Stimulated activated CD4-positive, alpha-beta T cell treated with anti-CD3 and anti-CD28 coated beads, Interleukin-4, amount 100 ng/mL, for 24 hours (primary cell): ENCODE measurements at places on chromosomes 6 and 20.

GRCh38 chr20:48919882-48920526 lies 1.5 kb upstream of the ARFGEF2 start:
- DNase-seq = no peak

GRCh38 chr20:49482621-49483017 lies at the start of gene KCNB1:
Gene KCNB1 (minus strand): TSS chr20:49482668. CDS start chr20:49482480, 188 bp downstream.
- peak; percentile 31 for DNase-seq

DNA sequence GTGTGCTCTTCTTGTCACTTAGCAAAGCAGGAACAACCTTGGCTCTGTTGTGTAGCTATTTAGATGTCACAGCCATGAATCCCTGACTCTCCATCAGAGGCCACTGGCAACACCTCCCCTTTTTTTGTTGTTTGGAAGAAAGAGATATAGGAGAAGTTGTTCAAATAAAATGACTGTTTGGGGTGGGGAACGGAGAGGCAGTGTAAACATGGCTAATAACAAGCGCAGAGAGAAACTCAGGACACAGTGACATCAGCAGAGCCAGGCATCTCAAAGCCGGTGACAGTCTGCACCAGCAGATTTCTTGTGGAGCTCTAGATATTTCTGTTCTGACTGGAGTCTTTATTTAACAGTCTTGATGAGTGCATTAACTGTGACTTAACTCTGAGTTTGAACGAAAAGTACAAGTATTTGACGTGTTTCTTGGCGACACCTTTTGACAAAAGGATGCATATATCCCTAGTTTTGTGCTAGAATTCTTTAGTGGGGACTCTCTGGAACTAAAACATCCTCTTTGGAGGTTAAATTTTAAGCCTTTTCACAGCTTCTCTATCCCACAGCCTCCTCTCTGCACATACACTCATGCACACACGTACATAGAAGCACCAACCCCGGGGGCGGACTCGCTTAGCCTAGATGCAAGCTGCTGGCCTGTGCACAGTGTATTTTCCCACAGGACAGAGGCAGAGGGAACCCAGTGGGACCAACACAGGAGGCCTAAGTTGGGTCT lies 53.8 kb downstream of the ADAT2 start:
- DNase-seq = no peak

- no peak for DNase-seq
These were observed 117.0 kb downstream of the BMP5 start for GRCh38 chr6:55758156-55758937.

DNA sequence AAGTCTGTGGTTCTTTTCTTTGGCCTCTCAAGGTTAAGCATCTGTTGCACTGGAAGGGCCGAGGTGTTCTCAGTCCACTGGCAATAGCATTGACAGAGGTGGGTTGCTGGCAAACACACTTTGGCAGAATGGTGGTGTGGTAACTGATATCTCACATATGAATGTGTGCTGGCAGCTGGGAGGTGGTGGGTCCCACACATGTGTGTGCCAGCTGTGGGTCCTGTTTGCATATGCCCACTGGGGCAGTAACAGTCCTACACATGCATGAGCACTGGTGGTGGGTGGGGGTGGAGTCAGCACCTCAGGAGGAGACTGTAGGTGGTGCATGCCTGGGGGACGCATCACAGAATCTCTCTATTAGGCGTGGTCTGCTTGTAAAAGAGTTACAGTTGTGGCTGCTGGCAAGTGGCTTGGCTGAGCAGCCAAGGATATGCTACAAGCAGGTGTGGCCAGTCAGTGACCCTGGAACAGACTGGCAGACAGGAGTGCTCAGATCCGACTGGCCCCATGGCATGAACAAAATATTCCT lies 934.3 kb downstream of the GRIK2 start:
- DNase-seq = no peak

- no peak for DNase-seq
These were observed 114.8 kb downstream of the RPS12 start for GRCh38 chr6:132929141-132929540.

GRCh38 chr6:155301867-155302266 lies 12.4 kb downstream of the TFB1M start:
- DNase-seq = no peak

GRCh38 chr6:161590961-161591627 lies 317.2 kb upstream of the AGPAT4 start:
- DNase-seq = no peak

DNA sequence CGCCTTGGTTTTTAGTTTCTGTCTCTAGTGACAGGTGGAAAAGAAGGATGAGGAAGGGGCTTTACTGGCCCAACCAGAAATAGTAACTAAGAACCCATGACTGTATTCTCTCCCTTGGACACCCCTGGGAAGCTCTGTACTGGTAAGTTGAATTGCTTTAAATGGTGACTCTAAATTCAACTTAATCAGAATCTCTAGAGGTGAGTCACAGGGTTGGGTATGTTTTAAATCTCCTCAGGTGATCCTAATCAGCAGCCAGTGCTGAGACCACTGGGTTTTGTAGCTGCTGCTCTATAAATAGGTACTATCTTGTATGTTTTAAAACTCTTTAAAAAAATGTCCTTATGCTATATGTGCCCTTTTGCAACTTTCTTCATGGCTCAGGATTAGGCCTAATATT lies 314.0 kb upstream of the ECI2 start:
- no peak for DNase-seq

DNA sequence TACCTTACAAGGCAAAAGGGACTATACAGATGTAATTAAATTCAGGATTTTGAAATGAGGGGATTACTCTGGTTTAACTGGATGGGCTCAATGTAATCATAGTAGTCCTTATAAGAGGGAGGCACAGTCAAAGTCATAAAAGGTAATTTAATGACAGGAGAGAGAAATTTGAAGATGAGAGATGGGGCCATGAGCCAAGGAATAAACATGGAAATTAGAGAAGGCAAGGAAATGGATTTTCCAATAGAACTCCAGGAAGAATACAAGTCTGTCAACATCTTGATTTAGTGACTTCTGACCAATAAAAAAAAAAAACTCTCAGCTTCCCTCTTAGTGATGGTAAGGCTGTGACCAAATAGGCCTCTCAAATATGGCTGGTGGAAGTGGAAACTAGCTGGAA lies 101.9 kb upstream of the BEND3 start:
- no peak for DNase-seq

GRCh38 chr6:152981219-152981618 lies 1.6 kb downstream of the FBXO5 start:
- no peak for DNase-seq

GRCh38 chr20:61129311-61129710 lies 122.8 kb upstream of the CDH4 start:
- DNase-seq = no peak

DNA sequence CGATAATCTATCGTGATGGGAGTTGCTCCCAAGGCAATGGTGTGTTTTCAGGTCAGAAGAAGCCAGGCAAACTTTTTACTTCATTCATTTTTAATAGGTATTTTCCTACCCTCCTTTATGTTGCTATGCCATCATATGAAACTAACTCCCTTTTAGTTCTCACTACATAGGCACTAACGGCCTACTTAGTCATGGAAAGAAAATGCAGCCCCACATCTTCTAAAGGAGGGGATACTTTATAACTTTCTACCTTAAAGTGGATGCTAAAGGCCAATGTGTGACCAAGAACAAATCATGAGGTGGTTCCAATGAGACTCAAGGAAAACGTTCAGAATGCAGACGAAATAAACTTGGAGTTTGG lies 193.8 kb downstream of the FOXA2 start:
- DNase-seq = no peak

GRCh38 chr6:109411034-109411433 lies 28.8 kb upstream of the CD164 start:
- no peak for DNase-seq

DNA sequence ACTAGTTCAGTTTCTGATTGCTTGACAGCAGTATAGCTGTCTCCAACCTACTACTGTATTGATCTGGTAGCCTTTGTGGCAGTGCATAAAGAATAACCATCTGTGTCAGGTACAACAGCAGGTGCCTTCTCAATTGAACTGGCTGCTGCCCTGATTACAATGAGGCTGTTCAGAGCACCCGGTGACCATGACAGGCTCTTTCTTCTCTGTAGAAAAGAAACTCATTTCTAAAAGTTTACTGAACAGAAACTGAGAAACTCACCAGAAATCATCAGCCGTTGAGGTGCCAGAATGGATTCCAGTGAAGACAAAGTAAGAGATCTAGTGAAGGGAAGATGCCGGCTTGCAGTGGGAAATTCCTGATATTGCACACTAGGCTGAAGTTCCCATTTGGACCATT lies 954.4 kb downstream of the PHF3 start:
- DNase-seq = no peak

DNA sequence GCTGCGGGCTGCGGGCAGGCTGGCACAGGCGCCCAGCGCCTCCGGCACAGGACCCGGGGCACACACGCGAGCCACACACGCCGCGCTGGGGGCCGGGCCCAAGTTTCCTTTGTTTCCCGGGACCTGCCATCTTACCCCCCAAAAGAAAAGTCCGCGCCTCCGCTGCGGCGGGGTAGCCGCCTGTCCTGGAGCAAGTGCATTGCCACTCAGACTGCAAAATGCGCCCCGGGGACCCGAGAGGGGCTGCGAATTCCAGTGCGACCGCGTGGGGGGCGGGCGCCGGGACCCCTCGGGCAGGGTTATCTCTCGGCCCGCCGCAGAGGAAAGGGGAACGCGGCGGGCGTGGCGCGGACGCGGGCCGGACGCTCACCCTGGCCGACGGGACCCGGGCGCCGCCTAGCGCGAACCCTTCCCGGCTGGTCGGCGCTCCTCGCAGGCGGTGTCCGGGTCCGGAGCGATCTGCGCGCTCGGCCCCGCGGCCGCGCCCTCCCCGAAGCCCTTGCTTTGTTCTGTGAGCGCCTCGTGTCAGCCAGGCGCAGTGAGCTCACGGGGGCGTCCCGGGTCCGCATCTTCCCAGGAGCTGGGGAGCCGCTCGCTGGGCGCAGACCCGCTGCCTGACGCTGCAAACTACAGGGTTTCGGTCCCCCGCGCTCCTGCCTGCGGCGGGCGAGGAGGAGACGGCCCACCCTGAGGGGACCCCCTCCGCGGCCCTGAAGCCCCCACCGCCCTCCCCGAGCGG lies 639 bp upstream of the CD24 start:
- DNase-seq = no peak

GRCh38 chr20:46483879-46484278 lies 29.5 kb downstream of the ZNF334 start:
- no peak for DNase-seq

GRCh38 chr20:39269493-39270217 lies 307.5 kb downstream of the DHX35 start:
- no peak for DNase-seq

DNA sequence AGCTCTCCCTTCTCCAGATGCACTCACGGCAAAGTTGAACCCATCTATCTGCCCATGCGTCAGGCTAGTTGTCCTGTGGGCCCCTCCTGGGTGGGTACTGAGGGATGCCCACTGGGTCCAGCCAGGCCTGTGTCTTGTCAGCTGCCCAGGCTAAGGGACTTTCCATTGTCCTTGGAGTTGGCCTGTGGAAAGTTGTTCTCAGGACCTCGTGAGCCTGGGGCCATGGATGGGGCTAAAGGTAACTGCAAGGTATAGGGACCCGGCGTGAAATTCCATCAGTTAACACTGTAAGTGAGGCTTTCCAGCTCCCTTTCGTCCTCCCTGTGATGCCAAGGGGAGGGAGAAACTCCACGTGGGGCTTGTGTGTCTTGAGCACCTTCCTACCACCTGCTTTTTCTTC lies 126.5 kb downstream of the CEBPB start:
- DNase-seq = no peak

DNA sequence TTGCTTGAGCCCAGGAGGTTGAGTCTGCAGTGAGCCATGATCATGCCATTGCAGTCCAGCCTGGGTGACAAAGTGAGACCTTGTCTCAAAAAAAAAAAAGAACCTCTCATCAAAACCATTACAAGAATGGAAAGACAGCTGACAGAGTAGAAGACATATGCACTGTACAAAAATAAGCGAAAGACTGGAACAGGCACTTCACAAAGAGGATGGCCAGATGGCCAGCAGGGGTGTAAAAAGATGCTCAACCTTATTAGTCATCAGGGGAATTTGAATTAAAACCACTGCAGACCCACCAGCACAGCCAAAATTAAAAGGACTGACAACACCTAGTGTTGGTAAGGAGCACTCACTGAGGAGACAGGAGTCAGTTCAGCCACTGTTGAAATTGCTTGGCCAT lies 13.5 kb upstream of the TAF4 start:
- DNase-seq = no peak

DNA sequence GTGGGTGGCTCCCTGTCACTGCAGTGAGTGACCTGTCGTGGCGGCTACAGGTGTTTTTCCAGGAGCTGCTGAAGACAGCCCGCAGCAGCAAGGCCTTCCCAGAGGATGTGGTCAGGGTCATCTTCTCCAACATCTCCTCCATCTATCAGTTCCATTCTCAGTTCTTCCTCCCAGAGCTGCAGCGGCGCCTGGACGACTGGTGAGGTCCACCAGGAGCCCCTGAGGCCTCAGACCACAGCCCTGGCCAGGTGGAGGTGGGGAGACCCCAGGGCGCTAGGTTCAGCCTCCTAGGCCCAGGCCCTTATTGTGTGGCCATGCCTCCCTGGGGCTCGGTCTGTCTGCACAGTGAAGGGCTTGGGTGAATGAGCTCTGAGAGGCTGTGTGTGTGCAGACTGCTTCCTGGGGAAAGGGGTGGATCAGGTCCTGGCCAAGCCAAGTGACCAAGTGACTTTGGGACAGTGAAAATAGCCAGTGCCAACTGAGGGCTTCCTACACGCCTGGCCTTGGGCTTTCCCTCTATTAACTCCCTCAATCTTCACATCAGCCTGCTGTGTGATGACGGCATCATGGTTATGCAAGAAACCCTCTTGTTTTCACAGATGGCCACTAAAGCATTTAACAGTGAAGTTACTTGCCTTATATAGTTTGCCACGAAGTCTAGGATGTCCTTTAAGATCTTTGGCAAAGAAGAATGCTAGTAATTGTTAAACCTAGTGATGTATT lies 6.4 kb downstream of the FGD2 start:
- DNase-seq = no peak

DNA sequence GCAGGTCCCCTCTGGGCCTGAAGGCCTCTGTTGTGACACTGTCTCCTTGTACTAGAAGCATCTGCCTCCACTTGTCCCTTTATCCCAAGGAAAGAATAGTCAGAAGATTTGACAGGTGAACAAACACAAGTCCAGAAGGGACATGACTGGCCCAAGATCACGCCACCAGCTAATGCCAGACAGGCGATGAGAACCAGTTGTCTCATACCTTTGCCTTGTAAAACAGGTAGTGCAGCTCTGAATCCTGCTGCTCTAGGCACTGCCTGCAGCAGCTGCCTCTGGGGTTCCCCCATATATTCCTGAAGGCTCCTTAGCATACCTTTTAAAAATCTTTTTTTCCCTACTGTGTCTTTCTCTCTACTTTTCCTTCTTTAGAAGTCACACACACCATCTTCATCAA lies 25.0 kb downstream of the SCAND1 start:
- DNase-seq = no peak
